ENCODE measurements at places on chromosomes 7 and 10. TPM values are rescaled to one million over a fixed set of nuclear protein-coding genes. Genes with fewer than 3 reads are reported as not detected.

DNA sequence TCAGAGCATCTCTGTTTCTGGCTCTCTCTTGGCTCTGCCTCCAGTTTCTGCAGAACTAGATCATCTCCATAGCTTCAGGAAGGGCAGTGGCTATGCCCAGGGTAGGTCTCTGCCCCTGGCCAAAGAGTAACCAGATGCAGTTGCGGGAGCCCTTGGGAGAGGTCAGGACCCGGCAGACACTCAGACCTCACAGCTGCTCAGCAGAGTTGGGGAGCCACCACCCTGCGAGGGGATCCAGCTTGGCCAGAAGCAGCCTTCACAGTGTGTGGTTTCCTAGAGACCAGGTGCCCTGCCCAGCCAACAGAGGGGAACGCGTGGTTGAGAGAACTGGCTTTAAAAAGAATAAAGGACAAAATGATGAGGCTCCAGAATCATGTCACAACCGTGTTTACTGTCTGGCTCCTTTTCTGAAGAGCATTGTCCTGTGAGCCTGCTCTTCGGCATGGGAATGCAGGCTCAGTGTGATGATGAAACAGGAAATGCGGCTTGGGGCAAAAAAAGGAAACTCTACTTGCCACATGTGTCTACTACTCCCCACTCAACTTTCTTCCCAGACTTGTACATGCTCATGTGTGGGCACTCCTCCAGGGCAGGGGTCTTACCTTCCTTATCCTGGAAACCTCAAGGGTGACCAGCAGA is 243.1 kb downstream of the INHBA start:
- no peak for DNase-seq

GRCh38 chr7:3063016-3063753 is 19.5 kb upstream of the CARD11 start:
- no peak for DNase-seq

DNA sequence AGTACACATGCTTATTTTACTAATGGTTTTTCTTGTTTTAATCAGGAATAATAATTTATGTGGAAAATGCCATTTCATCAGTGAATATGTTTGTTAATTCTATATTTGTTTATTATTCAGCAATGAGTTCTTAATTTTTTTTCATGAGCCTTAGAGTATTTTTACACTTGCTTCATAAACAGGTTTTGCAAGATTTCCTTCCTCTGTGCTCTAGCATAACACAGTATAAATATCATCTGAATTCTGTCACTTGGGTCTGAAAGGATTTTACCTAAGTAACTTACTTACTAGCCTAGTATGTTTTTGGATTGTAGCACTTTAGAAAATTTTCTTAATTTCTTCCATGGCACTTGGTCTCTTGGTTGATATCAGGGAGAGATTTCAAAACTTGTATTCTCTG is 45.8 kb downstream of the GLCCI1 start:
- DNase-seq, result no peak

GRCh38 chr10:28892818-28893547 is 215.7 kb downstream of the BAMBI start:
- DNase-seq, result peak; percentile 20

The MOGAT3 gene
- not detected for total RNA-seq

The FAM237B gene
- total RNA-seq, result not detected

Measured in pulmonary artery endothelial cell (primary cell).